Stimulated activated CD4-positive, alpha-beta T cell treated with anti-CD3 and anti-CD28 coated beads, Interleukin-15, amount 100 ng/mL, for 1 hour (primary cell): ENCODE measurements at places on chromosomes 7 and 10.

GRCh38 chr7:17239683-17240521 lies 58.5 kb upstream of the AHR start:
- no peak for DNase-seq

DNA sequence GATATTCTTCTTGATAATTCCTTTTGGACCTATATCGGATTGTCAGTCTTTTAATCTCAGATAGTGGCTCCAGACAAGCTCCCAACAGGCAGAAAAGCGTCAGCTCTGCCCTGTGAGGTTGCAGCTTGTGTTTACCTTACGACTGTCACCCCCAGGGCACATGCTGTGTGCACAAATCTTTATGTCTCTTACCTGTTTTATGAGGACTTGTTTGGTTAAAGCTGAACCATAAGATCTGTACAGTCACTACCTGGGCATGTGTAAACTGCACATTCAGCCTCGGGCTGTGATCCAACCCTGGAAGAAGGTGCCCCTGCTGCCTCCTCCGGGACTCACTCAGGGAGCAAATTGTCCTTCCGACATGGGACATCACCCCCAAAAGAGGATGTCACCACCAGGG lies 119.8 kb downstream of the GALNT17 start:
- DNase-seq, result no peak

GRCh38 chr10:23868121-23868520 lies 340.8 kb upstream of the KIAA1217 start:
- no peak for DNase-seq

DNA sequence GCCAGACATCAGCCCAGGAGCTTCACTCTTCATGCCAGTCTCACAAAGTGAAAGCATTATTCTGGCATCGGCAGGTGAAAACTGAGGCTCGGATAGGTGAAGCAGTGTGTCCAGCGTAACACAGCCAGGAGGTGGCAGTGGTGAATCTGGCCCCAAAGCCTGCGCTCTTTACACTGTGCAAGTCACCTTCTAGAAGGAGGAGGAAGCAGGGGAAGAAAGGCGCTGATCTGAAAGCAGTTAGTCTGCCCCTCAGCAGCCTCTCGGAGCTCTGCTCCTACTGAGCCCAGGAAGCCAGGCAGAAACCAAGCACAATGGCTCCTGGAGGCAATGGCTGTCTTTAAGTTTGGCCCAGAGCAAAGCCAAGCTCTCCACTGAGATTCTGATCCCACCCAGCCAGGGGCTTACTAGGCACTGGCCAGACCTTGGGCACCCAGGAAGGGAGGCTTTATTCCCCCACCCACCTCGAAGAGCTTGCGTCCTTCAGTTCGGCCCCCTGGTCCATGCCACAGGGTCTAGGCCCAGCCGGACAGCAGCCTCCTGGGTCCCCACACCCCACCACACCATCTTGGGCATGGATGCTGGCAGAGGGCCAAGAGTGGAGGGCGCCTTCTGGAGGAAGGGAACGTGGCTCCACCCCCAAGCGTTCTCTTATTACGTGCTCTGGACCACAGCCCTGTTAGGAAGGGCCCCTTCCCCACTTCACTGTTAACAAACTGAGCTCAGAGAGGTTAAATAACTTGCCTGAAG lies 104.5 kb downstream of the GRID1 start:
- DNase-seq, result no peak

GRCh38 chr10:30853066-30853465 lies 178.6 kb downstream of the ZNF438 start:
- no peak for DNase-seq

DNA sequence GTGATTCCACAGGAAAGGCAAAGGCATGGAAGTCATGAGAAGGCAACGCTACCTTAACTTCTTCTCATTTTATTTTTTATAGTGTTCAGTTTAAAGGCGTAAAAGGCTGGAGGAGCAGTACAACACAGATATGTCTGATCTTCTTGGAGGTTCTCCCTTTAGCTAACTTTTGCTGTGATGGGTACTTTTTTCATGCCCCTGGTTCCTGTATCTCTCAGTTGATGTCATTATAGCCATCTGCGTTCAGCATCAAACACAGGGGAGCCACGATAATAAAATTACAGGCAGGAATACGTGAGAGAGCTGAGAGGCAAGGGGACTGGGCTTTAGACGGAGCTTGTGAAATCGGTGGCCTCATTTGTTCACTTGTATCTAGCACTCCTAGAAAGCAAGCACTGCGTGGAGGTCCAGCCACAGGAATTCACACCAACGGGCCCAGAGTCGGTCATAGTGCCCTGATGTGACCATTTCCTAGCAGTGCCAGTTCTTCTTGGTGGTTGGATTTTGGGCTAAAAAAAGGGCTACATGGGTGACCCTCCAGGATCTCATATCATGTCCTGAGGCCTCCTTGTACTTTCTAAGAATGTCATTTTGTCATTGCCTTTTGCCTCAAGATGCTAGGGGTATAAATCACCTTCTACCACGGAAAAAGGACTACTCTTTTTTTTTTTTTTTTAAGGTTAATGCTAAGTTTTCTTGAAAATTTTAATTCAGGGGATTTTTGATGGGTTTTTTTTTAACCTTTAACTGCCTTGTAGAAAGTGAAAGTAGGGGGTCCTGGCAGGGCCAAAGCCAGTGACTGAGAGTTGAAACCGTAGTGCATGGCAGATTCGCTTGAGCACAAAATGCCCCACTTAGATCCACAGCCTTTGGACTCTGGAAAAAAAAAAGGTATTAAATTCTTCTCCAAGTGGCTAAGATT lies 191.5 kb downstream of the CELF2 start:
- DNase-seq, result no peak

- DNase-seq, result no peak
Measured at GRCh38 chr7:96055717-96056116, 266.2 kb downstream of the SLC25A13 start.

DNA sequence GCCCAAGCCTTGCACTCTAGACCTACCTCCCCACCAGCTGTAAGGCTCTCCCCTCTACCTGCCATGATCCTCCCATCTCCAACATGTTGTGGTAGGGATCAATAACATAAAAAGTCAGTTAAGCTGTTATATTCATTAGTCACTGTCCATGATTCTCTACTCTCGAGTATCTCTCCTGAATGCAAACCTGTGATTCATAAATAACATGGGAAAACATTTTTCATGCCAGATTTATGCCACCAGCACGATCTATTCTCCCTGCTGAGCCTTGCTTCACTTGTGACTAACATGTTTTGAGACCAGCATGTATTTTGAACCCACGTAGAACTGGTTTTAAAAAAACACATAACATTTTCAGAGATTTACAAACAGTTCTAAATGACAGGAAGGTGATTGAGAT lies 30.3 kb downstream of the TMEM168 start:
- DNase-seq, result no peak

DNA sequence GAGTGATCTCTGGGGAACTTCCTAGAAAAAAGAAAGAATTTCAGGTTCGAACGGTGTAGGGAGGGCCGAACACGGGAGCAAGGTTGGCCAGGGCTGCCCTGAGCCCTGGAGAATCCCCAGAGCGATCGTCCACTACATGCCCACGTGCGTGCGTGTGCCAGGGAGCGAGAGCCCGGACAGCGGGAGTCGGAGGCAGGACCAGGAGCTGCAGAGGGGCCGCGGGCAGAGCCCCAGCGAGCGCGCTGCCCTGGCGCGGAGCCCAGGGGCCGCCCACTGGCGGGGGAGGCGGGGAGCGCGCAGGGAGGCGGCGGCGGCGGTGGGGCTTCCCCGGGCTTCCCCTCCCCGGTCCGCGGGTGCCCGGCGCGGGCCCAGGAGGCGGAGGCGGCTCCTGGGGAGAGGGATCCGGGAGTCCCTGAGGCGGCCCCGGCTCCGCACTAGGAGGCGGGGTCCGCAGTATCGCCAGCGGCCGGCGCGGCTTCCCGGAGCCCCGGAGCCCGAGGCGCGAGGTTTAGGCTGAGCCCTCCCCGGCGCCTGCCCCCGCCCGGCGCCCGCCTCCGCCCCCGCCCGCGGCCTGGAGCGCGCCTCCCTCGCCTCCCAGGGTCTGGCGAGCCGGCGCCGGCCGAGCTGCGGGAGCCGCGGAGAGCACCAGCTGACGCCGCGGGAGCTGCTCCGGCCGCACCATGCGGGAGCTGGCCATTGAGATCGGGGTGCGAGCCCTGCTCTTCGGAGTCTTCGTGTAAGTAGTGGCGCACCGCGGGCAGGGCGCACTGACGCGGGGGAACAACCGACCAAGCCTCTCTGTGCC lies at the start of gene PLPP4:
Gene PLPP4, plus strand, starts transcription at position 602 of the 805 bp plus-strand sequence. Its CDS starts 79 bp downstream, at position 681.
- no peak for DNase-seq

DNA sequence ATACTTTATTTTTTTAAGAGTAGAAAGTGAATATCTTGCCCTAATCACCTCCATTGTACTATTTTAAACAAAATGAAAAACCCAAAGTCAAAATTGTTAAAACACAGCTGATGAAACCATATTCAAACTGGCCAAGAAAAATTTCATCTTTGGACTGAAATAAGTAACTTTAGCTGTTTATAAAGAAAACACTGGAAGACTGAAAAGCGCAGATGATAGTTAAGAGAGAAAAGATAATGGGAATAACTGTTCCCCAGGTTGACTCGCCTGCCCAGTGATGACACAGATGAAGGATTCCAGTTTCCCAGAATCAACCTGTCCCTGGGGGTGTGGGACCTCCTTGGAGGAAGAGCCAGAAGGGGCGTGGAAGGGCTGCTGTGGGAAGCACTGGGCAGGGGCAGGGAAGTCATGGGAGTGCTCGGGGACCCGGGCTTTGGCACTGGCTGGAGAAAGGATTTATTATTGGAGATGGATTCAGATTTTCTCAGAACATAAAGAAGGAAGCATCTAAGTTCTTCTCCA lies 43.1 kb downstream of the DENND2A start:
- DNase-seq, result no peak

DNA sequence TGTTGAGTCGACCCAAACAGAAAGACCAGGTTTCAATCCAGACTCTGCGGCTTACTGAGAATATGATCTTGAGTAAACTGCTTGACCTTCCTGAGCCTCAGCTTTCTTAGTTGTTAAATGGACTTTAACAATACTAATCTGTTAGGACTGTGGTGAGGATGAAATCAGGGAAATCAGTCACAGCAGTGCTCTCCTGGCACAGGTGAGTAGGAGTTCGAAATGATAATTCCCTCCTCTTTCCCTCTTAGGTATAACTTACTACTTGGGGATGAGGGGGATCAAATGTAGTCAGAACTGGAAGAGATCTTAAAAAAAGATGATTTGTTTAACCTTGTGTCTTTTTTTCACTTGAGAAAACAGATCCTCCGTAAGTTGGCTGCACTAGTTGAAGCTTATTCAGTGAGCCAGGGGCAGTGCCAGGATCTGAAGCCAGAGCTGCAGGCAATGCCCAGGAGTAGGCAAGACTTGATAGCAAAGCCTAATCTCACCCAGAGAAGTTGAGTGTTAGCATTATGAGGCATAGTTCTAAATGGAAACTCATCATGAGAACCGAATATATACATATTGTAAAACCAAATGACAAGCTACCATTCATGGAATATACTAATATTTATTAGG lies 1.8 kb upstream of the MAGI2 start:
- no peak for DNase-seq

DNA sequence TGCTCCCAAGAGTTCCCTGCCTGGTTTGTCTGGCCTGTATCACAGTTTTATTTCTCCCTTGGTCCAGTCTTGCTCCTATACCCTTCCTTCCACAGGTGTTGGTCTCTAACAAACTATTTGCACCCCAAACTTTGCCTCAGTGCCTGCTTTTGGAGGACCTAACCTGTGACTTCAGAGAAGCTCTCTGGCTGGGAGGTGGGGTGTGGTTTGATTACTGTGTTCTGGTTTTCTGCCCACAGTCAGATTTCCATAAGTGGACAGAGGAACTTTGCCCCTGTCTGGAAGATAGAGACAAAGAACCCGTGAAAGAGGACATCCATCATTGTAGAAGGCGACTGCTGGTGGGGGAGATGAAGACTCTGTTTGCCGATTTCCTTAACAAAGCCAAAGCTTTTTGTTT lies 55.8 kb upstream of the TRIL start:
- no peak for DNase-seq

DNA sequence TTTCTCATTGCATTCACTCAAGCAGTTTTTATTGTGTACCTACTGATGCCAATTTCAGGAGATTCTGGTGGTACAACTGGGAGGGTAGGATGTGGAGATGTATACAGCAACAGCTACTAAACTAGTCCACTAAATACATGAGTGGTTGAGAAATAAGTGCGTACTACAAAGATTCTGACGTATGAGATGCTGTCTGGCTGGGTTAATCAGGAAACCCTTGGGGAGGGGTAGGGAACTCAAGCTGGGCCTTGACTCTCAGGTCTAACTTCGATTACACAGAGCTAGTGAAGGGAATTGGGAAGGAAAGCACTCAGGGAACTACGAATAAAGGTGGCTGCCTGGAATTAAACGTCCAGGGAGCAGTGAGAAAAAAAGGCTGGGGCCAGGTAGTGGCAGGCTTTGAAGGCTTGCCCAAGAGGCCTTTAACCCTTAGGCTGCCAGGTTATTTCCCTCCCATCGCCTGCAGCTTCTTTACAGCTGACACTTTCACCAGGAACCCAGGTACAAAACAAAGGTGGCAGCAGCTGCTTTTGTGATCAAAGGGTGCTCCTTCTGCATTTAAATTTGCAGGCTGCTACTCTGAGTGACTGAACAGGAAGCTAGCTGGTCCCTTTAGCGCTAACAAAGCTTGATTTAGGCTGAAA lies 3.2 kb downstream of the MMS19 start:
- no peak for DNase-seq

DNA sequence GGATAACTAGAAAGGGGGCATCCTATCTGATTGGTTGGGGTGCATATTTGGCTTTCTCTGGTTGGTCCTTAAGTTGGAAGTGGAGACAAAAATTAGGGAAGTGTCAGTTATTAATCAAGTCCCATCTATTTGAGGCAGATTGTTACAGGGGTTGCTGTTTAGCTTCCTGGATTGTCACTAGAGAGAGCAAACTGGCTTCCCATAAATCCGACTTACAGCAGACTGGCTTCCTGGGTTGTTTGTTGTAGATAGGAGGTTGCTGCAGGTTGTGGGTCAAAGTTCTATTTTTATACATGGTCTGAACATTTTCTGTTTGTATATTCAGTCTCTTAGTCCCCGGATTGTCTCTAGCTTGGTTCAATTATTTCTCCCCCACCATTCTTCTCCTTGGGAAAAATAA lies 106.1 kb upstream of the HABP2 start:
- no peak for DNase-seq
